ENCODE measurements at places on chromosomes 1 and 21.

DNA sequence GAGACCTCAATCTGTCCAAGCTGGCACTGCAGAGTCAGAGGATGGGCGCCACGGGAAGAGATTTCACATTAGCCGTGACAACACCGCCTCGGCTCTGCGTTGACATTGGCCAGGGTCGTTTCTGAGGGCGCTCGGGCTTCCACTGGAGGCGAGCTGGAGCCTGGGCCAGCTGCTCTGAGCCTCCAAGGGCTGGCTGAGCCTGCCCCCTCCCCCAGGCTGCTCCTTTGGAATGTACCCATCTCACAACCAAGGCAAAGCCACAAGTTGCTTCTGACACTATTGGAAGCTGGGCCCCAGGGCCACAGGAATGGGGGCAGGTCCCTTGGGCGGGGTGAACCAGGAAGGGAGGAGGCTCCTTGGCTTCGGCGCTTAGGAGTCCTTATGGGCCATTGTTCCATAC is 12.7 kb downstream of the GPR3 start:
- DNase-seq, result peak; percentile 92

GRCh38 chr1:202210385-202210784 is 16.8 kb downstream of the LGR6 start:
- DNase-seq, result no peak

DNA sequence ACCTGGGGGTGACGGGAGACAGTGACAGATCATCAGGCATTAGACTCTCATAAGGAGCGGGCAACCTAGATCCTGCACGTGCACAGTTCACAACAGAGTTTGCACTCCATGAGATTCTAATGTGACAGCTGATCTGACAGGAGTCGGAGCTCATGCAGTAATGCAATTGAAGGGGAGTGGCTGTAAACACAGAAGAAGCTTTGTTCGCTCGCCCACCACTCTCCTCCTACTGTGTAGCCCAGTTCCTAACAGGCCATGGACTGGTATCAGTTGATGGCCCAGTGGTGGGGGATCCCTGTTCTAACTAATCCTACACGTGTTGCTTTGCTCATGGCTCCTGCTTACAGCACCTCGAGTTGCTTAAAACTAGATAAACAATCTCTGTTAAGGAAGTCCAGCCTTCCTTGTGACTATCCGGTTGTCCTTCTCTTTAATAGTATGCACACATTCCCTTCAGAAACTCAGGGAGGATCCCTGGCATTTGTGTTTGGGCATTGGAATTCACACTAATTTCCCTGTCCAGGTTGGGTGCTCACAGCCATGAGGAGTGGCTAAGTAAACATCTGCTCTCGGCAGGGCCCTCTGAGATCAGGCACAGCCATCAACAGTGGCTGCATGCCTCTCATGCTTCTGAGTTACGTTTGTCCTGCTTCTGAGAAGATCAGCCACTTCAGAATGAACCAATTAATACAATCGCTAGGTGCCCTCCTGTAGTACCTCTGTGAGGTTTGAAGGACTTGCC is 21.1 kb upstream of the F3 start:
- DNase-seq, result no peak

DNA sequence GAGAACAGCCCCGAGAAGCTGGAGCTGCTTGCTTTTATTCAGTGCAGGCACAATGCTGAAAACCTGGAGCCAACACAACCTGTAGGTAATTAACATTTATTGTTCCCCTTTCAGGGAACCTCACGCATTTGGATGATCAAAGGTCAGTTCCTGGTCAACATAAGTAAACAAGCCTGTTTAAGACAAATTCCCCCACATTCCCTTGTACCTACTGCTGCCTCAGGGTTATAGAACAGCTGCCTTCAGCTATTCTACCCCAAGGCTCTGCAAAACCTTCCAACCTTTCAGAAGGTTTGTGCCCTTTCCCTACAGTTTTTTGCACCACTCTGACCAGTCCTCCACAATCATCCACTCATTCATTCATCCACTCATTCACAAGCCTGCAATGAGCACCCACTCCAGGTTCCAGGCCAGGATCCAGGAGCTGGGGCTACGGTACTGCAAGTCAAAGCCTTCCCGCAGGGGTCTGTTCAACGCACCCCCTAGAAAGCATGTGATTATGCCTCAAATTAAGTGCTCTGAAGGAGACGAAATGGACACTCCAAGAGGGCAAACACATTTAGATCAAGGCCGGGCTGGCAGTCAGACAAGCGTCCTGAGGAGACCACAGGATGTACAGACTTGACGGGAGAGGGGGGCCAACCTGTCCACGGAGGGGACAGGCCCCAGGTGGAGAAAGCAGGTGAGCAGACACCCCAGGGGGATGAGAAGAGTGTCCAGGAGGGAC is 683.9 kb downstream of the MATN1 start:
- DNase-seq, result no peak

DNA sequence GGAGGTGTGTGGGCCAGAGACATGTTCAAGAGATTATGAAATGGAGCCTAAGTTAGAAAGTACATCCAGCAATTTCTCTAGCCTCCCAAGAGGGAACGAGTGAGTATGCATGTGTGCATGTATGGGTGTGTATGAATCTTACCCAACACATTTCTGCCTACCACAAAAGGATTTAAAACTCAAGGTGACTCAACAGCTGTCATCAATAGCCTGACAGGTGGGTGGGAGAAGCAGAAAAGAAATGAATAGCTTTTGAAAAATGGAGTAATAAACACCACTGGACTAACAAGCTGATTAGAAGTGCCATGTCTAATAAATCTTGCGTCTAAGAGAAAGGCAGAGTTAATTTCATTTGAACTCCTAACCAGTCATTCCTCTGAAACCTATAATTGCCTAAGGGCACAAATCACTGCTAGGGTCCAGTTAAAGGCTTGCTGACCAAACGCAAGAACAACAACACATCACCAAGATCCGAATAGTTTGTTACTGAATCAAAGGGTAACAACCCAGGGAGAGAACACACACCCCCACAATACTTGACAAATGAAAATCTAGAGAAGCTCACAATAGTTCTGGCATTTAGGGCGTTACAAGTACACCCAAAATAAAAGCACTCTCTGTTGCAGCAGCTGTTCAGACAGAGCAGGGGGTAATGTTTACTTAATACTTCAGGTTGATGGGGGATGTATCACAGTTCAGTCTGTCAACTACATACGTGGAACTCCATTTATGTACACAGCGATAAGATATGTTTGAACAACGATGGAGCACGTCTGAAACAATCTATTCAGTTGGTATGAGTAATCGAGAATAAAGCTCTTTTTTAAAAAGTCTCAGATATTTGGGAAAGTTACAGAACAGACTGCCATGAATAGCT is 1.4 kb downstream of the KIAA0319L start:
- DNase-seq, result peak; percentile 90

DNA sequence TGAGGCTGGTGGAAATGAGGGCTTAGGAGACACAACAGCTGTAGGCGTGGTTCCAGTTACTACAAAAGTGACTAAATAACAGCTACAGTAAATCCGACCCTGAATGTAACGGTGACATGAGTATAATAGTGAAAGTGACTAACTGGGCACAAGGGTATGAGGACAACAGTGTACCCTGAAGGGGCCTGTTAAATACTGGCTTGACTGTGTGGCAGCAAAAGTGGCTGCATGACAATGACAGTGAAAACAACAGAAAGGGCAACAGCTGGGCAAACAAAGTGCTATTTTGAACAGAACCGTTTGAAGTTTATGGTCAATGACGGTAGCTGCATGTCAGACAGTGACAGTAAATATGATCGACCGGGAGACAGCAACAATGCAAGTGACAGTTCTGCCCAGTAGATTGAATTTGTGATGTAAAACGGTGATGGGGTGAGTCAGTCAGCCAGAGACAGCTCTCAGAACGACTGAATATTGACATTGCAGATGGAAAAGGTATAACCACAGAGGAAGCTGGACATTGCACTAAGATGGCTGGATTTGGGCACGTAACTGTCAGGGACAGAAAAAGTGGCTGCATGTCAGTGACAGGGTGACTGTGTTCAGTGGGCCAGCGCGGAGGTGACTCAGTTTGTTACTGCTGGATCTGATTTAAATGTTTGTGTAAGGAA is 1.2 kb upstream of the ZBTB40 start:
- DNase-seq, result no peak

- DNase-seq, result no peak
These were observed 14.5 kb downstream of the LRRC8B start for GRCh38 chr1:89539128-89539527.

- no peak for DNase-seq
These were observed 5.5 kb downstream of the CACYBP start for GRCh38 chr1:175005085-175005783.

DNA sequence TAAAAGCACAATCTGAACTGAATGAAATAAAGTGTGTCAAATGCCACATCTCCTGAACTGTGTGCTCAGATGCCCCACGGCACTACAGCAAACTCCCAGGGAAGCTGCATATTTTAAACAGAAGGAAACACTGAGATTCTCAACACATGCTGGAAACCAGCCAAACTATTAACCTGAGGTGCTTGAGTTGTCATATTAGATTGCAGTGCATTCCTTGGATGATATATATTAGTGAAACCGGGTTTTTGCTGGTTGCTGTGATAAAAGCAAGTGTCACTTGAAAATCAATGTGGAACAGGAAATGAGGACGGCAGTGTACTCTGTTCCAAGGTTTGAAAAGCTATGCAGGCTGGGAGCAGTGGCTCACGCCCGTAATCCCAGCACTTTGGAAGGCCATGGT is 8.7 kb downstream of the SYNJ1 start:
- no peak for DNase-seq

- DNase-seq, result no peak
These were observed 2.7 kb downstream of the ETV3L start for GRCh38 chr1:157096881-157097280.

- no peak for DNase-seq
These were observed 342 bp downstream of the DDOST start for GRCh38 chr1:20660847-20661206.

DNA sequence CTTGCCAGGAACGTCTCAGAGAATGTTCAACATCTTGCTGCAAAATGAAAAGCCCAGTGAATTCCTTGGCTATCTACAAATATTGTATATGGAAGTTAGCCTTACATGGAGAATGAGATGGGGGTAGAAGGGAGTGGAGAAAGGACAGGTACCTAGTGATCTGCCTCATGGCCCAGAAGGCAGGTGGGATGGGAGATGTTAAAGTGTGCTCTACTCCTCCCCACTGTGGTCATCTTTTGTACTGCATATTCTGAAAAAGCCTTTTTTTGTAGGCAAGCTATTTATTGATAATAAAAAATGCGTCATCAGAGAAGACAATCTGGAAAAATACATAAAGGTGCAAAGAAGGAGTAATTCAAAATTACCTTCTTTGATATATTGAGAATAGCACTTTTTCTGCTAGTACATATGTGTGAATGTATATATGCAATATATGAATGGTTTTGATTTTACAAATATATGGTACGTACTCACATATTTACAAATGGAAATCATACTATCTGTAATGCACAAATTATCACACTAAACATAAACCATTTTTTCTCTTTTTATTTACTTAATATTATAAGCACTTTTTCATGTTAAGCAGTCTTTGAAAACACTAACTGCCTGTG is 19.1 kb upstream of the SLC5A9 start:
- DNase-seq, result peak; percentile 55

- peak; percentile 81 for DNase-seq
These were observed 32.1 kb downstream of the IL12RB2 start for GRCh38 chr1:67339623-67340343.

GRCh38 chr1:60111716-60112115 is 38.1 kb upstream of the C1orf87 start:
- no peak for DNase-seq

- no peak for DNase-seq
These were observed 7.8 kb upstream of the CALML6 start for GRCh38 chr1:1907098-1907736.

- DNase-seq, result no peak
These were observed 519.2 kb upstream of the B3GALT2 start for GRCh38 chr1:193705554-193705981.

DNA sequence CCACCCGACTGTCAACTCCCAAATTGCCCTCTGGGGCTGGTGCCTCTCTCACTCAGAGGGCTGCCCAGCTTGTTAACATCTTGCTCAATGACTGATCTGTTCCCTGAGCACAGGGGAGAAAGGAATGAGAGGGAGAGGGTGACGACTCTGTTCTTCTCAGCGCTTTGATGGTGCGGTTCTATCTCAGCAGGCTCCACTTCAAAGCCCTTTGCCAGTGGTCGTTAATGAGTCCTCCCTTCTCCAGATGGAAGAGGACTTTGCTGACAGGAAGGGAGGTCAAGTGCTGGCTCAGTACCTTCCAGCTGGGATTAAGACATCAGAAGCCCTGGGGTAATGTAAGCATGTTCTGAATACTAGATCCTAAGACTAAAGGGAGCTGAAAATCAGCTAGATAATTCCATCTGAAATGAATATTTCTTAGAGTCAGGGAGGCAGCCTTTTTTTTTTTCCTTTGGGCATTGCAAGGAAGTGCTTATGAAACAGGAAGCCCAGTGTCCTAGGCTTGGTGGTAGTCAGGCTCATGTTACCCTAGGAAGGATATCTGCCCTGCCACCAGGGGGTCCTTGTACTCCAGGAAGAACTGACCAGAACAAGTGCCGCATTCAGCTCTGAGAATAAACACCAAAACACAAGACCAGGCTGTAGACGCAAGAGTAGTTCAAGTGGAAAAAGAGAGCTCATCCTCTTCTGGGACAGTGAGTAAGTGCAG is 4.7 kb downstream of the FMOD start:
- DNase-seq, result no peak

GRCh38 chr1:198749279-198749678 is 110.4 kb downstream of the PTPRC start:
- DNase-seq, result no peak

- DNase-seq, result no peak
These were observed 34.2 kb downstream of the IGFN1 start for GRCh38 chr1:201224666-201225370.

DNA sequence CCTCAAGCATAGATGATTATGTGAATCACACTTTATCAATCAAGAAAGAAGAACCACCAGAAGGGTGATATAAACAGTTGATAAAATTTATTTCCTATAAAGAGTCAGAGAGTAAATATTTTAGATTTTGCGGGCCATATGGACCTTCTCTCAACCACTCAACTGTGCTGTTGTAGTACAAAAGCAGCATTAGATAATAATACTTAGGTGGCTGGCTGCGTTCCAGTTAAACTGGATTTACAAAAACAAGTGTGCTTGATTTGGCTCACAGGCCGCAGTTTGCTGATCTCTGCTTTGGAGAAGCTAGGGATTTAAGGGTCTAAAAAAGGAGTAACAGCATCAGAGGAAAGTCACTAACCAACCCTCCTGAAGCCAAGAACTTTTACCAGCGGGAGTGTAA is 1406.0 kb downstream of the KCNT2 start:
- DNase-seq, result no peak

- no peak for DNase-seq
These were observed 641.5 kb upstream of the PLXNA2 start for GRCh38 chr1:208885650-208886049.

DNA sequence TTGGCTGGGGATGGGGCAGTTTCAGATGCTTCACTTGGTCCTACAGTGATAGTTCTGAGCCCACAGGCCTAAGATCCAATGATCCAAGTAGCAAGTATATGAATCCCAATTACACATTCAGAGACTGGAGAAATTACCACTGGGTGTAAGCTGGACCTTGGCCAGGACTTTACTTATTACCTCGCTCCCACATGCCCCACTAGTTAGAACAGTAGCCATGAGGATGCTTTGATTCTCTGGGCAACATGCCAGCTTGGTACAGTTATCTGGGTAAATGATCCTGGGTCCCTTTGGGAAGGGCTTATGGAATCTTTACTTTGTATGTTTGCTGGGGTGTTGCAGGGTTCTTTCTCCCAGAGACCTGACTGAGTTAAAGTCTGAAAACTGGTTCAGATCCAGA is 5.0 kb upstream of the FCAMR start:
- no peak for DNase-seq

- DNase-seq, result peak; percentile 73
These were observed 22.9 kb upstream of the MTF2 start for GRCh38 chr1:93056214-93056613.

- DNase-seq, result peak; percentile 87
These were observed 149.2 kb downstream of the PSMG1 start for GRCh38 chr21:39033878-39034589.
